Gastroesophageal sphincter (tissue), 4 donors: ENCODE measurements at places on chromosomes 16 and 17.
A peak's percentile ranks its signal among the peaks of the same experiment; 100 is the strongest.

- no peak for ATAC-seq
Observed at GRCh38 chr17:20187049-20187448, 177.9 kb downstream of the SPECC1 start.

GRCh38 chr16:57784334-57784733 lies 18.0 kb downstream of the KIFC3 start:
- ATAC-seq: no peak

- no peak for ATAC-seq
Observed at GRCh38 chr16:66936889-66937554, 1.7 kb downstream of the CES2 start.

DNA sequence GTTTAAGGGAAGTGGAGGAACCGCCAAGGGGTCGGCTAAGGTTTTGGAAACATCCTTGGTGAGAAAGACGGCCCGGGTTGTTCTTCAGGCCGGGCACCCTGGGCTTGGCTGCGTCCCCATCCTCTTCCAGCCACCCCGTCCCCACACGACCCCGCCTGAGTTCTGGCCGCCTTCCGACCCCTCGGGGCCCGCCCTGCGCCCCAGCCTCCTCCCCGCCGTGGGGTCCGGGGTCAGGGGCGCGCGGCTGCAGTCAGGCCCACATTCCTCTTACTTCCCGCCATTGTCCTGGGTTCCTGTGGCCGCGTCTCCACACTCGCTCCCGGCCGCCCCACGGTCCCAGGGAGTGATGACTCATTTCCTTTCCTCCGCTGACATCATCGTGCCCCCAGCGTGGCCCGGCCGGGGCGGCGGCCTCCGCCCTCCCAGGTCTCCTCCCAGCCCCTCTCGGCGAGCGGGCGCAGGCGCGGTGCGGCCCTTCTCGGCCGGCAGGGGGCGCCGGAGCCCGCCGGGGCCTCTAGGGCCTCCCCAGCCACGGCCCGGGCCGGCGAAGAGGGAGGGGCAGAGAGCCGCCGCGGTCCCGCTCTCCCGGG lies 59.6 kb downstream of the WSB1 start:
- ATAC-seq: peak; percentile 96

GRCh38 chr17:78805301-78805700 lies 23.2 kb upstream of the CYTH1 start:
- peak; percentile 50 for ATAC-seq

- ATAC-seq: no peak
Observed at GRCh38 chr17:37816950-37817349, 72.1 kb upstream of the HNF1B start.

GRCh38 chr16:69927056-69927757 lies 23.9 kb upstream of the CLEC18A start:
- peak; percentile 72 for ATAC-seq

DNA sequence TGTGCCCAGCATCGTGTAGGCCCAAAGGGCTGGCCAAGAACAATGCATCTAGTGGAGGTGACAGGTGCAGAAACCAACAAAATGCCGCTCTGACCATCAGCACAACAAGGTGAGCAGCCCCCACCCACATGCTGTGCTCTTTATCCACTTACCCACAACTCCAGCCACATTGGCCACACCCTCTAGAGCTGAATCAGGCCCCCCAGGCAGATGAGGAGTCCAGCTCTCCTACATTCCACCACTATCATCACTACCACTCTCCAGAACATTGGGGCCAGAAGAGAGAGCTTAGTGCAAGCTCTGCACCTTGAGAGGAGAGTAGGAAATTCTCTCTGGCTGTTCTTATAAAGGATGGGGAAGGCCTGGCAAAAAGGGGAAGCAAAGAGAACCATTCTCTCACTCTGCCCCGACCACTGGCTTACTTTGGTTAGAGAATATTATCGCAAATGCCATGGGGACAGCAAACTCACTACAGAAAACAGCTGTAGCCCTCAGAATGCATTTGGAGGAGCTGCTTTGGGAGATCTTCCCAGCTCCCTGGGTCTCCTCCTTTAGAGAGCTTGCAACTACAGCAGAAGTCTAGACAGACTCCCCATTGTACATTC lies 75.0 kb downstream of the TMEM132E start:
- no peak for ATAC-seq

DNA sequence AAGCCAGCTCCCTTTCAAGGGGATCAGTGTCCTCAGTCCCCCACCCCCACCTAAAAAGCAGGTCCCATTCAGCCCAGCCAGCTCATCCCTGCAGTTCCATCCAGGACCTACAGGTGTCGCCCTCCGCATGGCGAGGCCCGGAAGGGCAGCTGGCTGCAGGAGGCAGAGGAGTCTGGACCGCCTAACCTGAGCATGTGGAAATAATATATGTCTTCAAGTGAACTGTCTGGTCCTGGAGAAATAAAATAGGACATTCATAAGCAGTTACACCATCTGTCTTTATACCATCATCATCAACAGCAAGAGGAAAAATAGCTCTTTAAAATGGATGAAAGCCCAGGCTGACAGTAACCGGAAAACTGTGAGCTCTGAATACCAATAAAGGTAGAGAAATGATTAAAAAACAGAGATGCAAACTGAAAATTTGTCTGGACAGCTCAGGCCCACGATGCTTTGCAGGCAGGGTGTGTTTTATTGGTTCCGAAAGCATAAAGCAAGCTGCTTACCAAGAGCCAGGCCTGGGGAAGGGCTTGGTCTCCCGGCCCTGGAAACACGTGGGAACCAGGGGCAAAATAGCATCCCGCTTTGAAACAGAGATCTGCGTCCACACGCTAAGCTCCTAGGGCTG lies 215.2 kb downstream of the ZFHX3 start:
- ATAC-seq: peak; percentile 87

DNA sequence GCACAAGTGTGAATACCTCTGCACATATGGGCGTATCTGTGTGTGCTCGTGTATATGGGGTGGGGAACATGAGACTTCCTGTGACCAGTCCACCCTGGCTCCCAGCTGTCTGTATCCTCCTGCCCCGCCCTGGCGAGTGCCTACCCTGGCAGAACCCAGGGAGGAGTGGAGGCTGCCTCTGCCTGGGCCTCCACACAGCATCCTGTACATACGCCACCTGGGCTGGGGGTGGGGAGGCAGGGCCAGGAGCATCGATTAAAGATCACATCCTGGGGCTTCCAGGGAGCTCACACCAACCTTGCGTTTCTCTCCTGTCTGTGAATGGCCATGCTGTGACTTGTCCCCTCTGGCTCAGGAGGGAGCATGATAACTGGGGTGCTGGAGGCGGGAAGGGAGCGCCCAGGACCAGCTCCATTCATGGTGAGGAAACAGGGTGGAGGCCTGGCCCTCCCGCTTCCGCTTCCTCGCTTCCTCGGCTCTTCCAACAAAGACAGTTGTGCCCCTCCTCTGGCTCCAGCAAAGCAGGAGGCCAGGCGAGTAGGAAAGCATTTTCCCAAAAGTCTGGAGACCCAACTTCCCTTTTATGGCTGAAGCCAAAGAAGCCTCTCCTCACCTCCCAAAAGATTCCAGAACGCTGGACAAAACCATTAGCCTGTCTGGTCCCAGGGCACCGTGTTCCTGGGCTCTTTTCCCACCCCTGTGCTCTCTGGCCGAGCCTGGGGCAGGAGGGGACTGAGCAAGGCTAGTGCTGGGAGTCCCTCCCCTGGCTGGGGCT lies 22.9 kb downstream of the ADAM11 start:
- no peak for ATAC-seq

DNA sequence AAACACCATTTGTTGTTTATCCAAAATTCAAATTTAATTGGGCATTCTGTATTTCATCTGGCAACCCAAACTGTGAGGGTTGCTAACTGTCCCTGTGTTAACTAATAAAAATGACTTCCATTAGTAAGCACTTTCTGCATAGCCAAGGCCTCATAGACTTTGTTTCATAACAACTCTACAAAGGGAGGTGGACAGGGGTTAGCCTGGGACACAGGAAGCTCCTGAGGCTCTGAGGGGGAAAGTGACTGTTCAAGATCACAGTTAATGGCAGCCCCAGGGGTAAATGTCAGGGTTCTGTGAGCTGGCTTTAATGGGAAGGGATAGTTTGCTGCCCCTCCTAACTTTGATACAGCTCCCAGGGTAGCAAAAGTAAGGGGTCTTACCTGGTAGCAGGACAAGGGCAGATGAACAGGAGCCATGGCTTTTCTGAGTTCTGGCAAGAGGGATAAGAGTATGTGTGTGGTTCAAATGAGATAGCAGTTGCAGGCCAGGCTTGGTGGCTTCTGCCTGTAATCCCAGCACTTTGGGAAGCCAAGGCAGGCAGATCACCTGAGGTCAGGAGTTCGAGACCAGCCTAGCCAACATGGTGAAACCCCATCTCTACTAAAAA lies 2.2 kb downstream of the HEATR9 start:
- no peak for ATAC-seq

- ATAC-seq: no peak
Observed at GRCh38 chr17:80512233-80512632, 32.4 kb upstream of the RPTOR start.

- no peak for ATAC-seq
Observed at GRCh38 chr17:73932216-73932749, 271.2 kb upstream of the RPL38 start.

GRCh38 chr16:856811-857210 lies 56.3 kb upstream of the GNG13 start:
- ATAC-seq: no peak

DNA sequence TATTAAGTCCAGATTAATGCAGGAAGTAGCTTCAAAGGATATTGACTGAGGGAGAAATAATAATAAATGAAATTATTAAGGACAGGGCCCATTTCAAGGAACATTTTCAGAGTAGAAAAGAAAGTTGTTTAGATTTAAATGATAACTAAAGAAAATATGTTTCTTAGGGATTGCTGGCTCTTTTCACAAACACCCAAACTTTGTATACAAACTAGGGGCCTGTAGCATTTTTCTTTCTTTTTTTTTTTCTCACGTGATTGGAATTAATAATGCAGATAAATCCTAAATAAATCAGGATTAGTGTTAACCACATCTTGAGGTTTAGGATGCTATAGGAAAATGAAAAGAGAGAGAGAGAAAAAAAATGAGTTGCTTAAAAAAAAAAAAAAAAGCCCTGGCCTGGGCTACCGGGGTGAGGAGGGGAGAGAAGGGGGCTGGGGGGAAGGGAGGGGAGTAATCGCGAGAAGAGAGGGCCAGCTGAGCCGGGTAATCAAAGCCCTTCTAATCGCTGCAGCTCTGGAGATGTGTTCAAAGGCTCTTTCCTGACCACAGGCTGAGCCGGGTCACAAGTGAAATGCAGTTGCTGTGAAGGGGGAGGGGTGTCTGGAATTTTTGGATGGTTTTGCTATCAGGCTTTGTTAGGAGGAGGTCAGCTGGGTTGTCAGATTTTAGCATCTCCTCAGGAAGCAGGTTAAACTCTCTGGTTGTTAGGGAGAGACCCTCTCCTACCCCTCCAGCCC lies 104.6 kb upstream of the ZFHX3 start:
- ATAC-seq: no peak

DNA sequence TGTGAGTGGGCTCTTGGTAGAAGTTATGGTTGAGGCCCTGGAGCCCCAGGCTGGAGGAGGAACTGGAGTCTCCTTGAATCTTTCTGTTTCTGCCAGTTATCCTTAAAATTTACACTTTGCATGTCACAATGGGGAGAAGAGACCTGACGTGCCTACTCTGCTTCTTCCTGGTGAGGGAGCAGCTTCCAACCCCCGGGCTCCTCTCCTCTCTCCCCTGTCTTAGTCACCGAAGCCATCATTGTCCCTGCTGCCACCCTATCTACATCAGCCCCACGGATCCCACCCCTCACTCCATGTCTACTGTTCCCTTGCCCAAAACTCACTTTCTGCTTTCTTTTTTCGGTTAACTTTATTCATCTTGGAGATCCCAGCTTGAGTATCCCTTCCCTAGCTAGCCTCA lies 17.6 kb downstream of the DNAJA3 start:
- ATAC-seq: no peak

DNA sequence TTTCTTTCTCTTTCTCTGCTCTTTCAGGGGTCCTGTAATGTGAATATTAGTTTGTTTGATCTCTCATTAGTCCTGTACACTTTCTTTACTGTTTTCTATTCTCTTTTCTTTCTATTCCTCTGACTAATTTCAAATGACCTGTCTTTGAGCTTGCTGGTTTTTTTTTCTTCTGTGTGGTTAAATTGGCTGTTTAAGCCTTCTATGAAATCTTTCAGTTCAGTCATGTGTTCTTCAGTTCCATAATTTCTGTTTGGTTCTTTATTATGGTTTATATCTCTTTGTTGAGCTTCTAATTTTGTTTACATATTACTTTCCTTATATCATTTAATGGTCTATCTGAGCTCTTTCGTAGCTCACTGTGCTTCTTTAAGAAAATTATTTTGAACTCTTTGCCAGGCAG lies 31.3 kb upstream of the NKD1 start:
- no peak for ATAC-seq

GRCh38 chr16:84260766-84261554 lies 21.1 kb upstream of the KCNG4 start:
- no peak for ATAC-seq
